Stimulated activated CD8-positive, alpha-beta memory T cell treated with anti-CD3 and anti-CD28 coated beads, Interleukin-7, amount 100 ng/mL, for 24 hours (primary cell): ENCODE measurements at places on chromosomes 1 and 21.

GRCh38 chr1:222370081-222370912 lies 177.6 kb downstream of the HHIPL2 start:
- no peak for DNase-seq

DNA sequence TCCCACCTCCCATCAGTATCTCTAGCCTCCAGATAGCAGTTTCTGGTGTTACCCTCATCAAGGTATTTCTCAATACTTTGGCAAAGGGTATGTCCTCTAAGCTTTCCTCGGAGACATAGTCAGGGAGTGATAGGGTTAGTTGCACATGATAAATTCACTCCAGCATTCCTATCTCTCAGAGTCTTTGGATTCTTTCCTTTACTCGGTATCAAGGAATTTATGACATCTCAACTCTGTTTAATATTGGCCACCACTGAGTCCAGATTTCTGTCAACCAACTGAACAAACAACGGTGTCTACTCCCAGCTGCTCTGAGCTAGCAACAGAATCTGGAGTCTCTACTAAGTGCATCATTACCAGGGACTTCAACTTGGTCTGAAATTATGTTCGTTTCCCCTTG lies 233.4 kb downstream of the TM2D1 start:
- DNase-seq: no peak

DNA sequence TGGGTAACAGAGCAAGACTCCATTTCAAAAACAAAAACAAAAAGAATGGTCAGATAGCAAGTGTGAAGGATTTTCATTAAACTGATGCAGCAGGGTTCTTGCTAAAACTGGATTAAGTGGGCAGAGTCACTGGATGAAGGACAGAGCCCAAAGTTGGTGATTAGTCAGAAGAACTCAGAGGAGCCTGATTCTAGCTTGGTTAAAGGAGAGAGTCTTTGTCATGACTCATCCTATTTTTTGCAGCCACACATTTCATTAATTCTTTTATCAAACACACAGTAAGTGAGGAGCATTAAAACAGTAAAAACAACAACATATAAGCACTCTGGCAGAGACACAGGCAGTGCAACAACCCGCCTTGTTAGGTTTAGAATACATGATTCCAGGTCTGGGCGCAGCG lies 56.0 kb upstream of the EDARADD start:
- DNase-seq: no peak

DNA sequence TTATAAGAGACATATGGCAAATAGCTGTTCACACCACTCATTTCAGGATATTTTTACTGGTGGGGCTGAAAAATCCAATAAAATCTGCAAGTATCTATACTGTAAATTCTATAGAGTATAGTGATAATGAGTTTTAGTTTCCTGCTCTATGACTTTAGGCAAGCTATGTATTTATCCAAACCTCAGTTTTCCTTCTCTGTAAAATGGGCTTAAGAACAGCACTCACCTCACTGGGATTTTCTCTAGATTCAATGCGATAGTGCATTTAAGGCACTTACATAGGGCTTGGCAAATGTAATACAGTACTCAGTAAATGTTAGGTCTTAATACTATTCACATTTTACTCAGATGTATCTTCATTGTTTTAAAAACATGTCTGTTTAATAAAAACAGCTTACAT lies 168.7 kb downstream of the ATG4C start:
- no peak for DNase-seq

- DNase-seq: no peak
These were observed 31.7 kb upstream of the CLDN14 start for GRCh38 chr21:36511484-36512220.

DNA sequence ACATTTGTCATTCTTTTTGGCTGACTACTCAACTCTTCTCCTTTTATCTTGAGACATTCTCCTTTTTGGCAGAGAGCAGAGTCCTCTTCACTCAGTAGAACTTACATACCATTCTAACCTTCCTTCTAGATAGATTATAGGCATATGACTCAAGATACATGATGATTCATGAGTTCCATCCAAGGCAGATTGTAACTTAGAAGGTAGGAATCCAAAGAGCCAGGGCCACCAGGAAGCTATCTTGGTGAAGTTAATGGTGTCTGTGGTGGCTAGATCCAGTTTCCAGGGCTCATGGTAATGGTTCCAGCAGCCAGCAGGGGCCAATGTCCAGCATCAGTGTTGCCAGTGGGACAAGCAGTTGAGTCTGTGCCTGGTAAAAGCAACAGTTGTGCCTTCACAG lies 76.1 kb upstream of the KIAA0040 start:
- DNase-seq: no peak

GRCh38 chr1:243916160-243916559 lies 66.1 kb upstream of the AKT3 start:
- DNase-seq: no peak

- DNase-seq: no peak
These were observed 53.8 kb downstream of the PLA2G4A start for GRCh38 chr1:186882372-186883134.

GRCh38 chr1:201192261-201192788 lies 1.7 kb downstream of the IGFN1 start:
- DNase-seq: no peak

DNA sequence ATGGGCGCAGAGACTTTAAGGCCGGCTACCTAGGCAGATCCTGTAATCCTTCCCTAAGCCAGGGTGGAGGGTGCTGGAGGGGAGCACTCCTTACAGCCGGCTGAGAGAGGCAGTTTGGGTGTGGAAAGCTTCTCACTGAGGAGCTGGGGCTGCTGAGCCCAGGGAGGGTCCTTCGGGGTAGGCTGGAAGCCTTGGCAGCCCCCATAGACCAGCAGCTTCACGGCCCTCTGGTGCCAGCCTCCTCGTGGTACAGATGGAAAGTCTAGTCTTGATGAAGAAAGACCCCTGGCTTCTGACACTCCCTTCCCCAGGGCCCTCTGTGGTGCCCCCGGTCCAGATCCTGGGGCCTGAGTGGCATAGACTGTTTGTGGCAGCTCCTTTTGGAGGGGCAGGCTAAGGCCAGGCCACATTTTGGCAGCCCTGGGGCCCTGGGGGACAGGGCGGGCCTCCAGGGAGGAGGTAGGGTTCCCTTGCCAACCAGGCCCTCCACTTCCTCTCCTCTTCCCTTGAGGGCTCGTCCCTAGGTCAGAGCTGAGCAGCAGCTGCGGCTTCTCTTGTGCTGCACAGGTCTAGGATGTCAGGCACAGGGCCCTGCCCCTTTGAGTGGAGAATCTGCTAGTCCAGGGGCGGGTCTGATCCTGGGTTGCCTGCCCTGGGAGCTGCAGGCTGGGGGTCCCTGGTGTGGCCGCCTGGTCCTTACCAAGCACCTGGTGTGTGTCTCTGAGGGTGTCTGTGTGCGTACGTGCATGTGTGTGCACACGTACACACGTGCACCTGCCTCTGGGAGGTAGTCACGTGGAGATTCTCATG lies 4.8 kb downstream of the AMPD2 start:
- DNase-seq: no peak

DNA sequence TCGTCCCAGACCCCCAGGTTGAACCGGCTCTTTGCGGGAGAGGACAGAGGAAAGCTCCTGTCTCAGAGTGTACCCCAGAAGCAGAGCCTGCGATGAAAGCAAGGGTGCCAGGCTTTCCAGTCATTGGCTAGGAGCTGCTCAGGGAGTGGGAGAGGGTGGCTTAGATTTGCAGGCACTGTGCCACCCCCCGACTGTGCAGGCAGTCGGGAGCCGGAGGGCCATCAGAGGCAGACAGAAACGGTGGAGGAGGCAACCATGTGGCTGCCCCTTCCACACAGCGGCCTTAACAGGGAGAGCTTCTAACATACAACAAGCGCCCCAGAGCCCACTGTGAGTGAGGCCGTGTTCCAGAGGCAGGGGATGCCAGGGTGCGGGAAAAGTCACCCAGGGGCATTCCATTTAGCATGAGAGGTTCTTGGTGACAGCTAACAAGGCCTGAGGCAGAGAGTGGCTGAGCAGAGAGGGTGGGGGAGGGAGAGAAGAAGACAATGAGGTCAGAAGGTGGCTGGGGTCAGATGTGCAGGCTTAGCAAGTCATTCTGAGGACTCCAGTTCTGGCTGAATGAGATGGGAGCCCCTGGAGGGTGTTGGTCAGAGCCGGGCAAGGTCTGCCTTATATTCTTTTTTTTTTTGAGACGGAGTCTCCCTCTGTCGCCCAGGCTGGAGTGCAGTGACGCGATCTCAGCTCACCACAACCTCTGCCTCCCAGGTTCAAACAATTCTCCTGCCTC lies 9.5 kb upstream of the C1orf167 start:
- DNase-seq: no peak

DNA sequence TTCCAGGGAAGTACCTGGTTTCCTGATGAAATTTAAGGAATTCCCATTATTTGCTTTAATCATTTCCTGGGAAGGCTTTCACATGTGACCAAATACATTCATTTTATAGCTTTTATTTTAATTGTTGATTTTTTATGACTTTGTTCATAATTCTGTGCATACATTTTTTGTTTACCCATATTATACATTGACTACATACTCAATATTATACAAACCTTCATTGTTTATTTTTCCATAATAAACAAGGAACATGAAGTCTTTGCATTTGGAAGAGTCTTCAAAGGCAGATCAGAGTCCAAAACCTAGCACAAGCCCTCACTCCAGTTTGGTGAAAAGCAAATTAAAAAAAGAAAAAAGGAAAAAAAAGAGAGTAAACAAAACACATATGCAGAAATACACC lies 218.3 kb upstream of the NRIP1 start:
- DNase-seq: no peak

GRCh38 chr1:198499588-198499987 lies 40.9 kb downstream of the ATP6V1G3 start:
- no peak for DNase-seq

DNA sequence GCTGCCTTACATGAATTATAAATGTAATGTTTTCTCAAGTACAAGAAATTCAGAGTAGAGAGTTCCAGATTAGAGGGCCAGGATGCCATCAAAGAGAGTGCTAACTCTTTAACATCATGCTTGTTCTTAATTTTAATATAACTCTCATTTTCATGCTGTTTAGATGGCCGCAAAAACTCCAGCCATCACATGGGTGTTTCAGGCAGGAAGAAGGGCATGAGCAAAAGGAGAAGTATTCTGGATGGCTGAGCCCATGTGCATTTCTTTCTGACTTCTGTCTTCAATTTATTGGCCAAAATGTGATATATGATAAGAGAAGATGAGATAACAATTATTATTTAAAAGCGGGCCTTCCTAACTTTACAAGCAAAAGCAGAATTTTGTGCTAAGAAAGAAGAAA lies 1328.6 kb downstream of the MRPL39 start:
- DNase-seq: no peak

GRCh38 chr1:19662313-19662712 lies 2.4 kb upstream of the HTR6 start:
- no peak for DNase-seq

DNA sequence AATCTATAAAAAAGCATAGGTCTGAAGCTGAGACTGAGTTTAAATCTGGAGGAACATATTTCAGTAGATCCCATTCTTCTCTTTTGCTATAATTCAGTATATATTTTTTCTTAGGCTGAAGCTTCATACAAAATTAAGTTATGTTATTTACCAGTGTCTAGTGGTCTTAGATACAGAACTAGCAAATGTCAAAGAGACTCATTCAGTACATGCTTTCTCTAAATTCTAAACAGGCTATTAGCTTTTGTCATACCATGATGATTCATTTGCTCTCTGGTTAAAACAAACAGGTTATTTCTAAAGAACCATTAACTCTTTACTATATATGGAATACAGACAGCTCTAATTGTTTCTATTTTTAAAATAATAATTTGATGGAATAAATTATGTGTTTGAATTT lies 1170.2 kb upstream of the PRMT6 start:
- DNase-seq: no peak

DNA sequence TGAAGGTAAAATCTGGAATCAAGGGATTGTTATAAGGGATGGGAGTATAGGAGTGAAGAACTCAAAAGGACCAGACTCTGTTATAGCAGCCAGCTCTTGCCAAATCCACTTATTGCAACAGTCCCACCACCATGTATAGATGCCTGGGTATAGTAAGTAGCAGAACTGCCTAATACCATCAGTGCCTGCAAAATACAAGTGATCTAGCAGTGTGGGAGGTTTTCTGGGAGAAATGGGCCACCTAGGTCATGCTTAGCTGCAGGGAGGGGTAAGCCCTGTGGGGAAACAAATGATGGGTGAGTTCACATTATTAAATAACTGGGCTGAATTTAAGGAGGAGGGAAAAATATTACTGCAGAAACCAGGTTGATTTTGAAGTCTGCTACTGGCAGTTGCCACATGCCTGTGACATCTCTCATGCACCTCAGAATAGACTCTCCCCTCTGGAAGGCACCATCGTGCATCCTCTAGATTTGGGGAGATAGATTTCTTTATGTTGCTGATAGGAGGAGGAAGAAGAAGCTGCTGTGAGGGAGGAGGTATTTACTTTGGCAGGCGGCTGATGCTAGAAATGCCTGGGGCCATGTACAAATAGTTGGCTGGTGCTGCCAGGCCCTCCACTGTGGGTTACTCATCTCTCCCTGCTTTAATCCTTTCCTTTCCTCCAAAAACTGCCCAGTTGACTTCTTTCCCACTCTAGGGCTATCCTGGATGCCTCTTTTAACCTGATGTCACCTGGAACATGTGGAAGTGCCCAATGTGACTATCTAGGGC lies 27.5 kb downstream of the HLX start:
- no peak for DNase-seq

DNA sequence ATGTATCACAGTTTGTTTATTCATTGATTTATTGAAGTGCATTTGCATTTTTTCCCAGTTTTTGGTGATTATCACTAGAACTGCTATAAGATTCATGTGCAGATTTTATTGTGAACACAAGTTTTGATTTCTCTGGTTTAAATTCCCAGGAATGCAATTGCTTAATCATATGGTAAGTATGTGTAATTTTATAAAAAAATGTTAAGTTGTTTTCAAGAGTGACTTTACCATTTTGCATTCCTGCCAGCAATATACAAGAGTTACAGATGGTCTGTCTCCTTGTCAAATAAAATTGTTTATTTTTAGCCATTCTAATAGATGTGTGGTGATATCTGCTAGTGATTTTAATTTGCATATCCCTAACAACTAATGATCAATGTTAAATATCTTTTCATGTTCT lies 127.3 kb upstream of the APP start:
- DNase-seq: no peak

DNA sequence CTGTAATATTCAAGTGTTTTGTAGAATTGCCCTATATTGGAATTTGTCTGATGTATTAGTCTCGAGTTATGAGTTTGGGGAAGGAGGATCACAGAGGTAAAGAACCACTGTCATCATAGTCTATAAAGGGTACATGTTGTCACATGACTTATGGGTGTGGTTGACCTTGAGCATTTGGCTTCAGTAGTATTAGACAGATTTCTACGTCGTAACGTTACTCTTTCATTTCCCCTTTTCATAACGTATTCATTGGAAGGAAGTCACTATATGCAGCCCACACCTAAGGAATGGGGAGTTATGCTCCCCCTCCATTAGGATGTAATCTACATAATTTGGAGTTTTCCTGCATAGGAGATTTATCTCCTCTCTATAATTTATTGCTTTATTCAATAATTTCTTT lies 110.1 kb upstream of the VAV3 start:
- DNase-seq: no peak

DNA sequence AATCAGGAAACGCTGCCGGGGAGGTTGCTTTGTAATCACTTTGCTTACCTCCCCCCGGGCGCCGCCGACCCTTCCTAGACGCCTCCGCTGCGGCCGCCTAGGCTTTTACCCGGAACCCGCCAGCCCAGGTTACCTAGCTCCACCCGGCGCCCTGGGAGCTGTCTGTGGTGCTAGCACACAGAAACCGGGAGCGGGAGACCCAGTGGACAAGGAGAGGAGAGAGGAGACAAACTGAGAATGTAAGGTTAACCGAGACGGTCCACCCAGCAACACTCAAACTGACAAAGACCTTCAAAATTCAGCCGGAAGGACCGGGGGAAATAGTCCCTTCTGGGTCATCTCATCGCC lies 9.8 kb downstream of the BARHL2 start:
- DNase-seq: no peak
